ENCODE measurements at places on chromosomes 7 and 10.

GRCh38 chr7:149713731-149714068 lies 59.7 kb downstream of the ZNF467 start:
- no peak for DNase-seq

- DNase-seq: no peak
These were observed 51.3 kb upstream of the FRMD4A start for GRCh38 chr10:14382022-14382421.

DNA sequence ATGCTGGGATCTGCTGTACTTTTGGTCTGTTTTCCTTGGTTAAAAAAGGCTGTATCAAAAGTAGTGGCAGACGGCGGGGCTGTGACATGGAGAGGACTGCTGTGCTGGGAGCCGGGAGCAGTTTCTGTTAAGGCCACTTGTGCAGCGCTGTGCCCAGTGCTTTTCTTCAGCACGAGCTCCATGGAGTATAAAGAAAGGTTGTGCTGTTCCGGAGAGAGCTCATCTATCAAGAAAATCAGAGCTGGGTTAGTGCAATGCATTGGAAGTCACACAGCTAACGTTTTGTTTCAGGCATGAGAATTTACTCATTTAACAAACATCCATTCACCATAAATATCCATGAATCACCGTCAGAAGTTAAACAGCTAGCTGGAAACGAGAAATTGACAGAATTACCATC lies 62.0 kb downstream of the KIAA1549 start:
- DNase-seq: no peak

- no peak for DNase-seq
These were observed 70.8 kb downstream of the PARP12 start for GRCh38 chr7:139991911-139992310.

- no peak for DNase-seq
These were observed 802.5 kb downstream of the GRM8 start for GRCh38 chr7:126450269-126450671.

- DNase-seq: no peak
These were observed 190.9 kb downstream of the RPS24 start for GRCh38 chr10:78224602-78225001.

GRCh38 chr7:1316086-1316485 lies 83.4 kb downstream of the UNCX start:
- no peak for DNase-seq

GRCh38 chr7:120218712-120219111 lies 54.3 kb upstream of the KCND2 start:
- DNase-seq: no peak

- no peak for DNase-seq
These were observed 8.0 kb downstream of the XRCC2 start for GRCh38 chr7:152667958-152668357.

- no peak for DNase-seq
These were observed 18.5 kb downstream of the DLD start for GRCh38 chr7:107909445-107909844.

- DNase-seq: no peak
These were observed 64.7 kb downstream of the BICC1 start for GRCh38 chr10:58577437-58577777.

- no peak for DNase-seq
These were observed 200.1 kb downstream of the PTPRN2 start for GRCh38 chr7:158387546-158387891.

GRCh38 chr7:44914992-44915607 lies 29.8 kb upstream of the PURB start:
- DNase-seq: no peak

- no peak for DNase-seq
These were observed 35.2 kb downstream of the GPAM start for GRCh38 chr10:112148331-112148730.

DNA sequence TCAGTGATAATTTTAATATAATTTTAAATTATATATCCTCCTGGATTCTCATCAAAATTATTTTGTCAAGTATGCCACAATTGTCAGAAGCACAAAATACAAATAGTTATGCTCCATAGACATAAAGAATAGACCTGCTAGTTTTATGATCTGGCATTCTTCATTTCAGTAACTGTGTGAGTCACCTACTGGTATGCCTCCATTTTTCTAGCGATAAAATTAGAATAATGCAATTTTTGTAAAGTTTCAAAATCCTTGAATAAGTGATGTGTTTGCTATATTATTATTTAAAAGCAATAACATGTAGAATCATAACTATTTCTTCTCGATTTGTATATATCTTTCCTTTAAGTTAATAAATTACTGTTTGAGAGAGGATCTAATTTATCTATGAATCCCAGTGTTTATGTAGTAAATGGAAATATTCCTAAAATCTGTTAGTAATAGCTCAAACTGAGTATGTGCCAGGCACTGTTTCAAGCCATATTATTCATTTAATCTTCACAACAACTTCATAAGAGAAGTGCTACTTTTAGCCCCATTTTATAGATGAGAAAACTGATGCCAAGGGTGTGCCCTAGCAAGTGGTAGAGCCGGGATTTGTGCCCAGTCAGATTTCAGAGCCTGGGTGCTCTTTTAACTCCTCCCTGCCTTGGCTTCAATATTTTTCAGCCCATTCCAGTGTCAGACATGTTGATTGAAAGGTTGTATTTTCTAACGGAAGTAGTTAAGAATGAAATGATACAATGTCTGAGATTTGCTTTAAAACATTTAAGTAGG lies 38.4 kb downstream of the NET1 start:
- no peak for DNase-seq

GRCh38 chr10:99667108-99667751 lies 7.9 kb downstream of the ENTPD7 start:
- no peak for DNase-seq

DNA sequence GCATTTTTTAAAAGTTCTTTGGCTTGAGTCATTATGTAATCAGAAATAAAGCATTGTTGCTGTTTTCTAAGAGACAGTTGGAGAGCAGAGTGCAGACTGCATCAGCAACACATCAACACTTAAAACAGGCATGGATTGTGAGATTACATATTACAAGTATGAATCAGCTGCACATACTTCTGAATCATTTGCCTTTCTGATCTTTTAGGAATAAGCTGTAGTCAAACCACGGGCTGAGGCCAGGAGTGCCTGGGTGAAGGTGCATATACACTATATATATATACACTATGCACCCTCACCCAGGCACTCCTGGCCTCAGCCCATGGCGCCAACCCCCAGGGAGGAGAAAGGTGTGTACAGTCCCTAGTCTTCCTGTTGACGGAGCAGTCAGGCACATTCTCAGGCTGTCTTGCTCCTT lies 52.4 kb upstream of the DLX6 start:
- no peak for DNase-seq

GRCh38 chr10:115998301-115998700 lies 274.7 kb downstream of the GFRA1 start:
- no peak for DNase-seq

- DNase-seq: no peak
These were observed 47.1 kb downstream of the KLF6 start for GRCh38 chr10:3737864-3738263.

DNA sequence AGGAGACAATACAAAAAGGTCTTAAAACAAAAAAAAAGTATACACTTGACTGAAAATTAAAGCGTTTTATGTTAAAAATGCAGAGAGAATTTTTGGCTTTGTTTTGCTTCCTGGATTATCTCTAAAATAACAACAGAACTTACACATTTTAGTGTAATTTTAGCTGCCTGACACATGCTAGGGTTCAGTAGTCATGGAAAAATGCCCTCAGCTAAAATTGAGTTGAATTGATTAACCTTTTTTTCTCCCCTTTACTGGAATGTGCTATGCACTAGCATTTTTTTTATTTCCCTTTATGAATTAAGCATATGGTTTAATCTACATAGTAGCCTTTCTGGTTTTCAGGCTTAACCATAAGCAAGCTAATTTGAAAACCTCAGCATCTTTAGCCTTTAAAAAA lies 89.9 kb downstream of the ZNF277 start:
- DNase-seq: no peak

- no peak for DNase-seq
These were observed 82.4 kb downstream of the KLF6 start for GRCh38 chr10:3702569-3702968.

GRCh38 chr7:92621026-92621540 lies 30.9 kb upstream of the FAM133B start:
- no peak for DNase-seq

GRCh38 chr7:111108496-111108895 lies 17.6 kb downstream of the LRRN3 start:
- no peak for DNase-seq

- DNase-seq: no peak
These were observed 48.1 kb upstream of the GATA3 start for GRCh38 chr10:8006274-8006999.

- DNase-seq: no peak
These were observed 27.3 kb upstream of the SKAP2 start for GRCh38 chr7:26891400-26892350.

GRCh38 chr7:157664034-157664433 lies 327.2 kb downstream of the DNAJB6 start:
- no peak for DNase-seq

DNA sequence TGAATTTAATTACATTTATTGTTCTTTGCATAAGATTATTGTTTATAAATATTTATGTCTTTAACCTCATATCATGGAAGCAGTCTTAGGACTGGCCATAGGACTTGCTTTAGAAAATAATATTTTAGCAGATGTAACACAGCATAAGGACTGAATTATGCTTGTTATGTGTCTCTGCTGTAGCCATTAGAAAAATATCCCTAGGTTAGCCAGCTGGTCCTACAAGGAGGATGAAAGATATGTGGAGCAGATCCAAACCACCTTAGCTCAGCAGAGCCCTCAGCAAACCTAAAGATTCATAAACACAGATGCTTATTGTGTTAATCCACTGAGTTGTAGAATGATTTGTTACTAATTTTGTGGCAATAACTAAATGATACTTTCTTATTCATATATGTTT lies 166.0 kb upstream of the COL1A2 start:
- no peak for DNase-seq

GRCh38 chr10:127154831-127155620 lies 41.4 kb downstream of the INSYN2A start:
- DNase-seq: no peak

DNA sequence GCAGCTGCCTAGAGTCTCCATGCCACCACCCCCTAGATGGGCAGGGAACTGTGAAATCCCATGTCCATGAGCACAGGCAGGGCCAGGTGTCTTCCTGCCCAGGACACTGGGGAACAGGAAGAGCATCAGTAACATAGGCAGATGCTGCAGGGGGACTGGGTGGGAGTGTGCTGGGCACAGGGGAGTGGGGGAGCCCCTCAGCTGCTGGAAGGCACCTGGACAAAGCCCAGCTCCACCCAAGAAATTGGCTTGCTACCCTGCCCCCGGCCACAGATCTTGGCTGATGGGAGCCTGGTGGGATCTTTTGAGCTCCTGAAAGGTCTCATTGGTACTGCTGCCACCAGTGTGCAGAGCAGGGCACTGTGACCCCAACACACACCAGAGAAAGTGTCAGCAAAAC lies 66.7 kb downstream of the TCERG1L start:
- no peak for DNase-seq

- DNase-seq: no peak
These were observed 70.0 kb upstream of the SFMBT2 start for GRCh38 chr10:7480742-7481367.

DNA sequence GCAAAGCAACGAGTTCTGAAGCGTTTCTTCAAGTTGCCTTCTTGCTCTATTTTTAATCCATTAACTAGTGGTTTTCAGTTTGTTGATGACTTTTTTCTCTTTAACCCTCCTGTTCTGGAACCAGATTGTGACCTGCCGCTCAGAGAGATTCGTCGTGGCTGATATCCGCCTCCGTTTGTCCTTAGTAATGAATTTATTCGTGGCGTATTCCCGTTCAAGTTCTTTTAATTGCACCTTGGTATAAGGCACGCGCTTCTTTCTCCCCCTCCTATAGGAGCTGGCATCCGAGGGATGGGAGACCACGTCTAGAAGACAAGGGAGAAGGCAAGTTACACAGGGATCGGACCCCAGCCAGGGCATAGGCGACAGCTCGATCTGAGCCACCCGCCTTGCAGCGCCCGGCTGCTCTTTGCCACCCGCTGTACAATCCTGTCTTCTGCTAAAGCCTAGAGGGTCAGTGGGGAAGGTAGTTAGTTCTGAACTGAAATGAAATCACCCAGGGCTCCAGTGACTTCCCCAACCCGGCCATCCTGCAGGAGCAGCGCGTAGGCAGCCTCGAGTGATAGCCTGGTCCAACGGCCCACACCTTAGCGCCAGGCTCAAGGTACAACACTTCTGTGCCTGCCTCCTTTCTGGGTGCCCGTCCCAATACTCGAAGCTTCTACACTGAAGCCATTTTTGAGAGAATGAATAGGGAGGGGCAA lies 1.6 kb downstream of the HOXA13 start:
- DNase-seq: no peak

GRCh38 chr7:83819911-83820310 lies 171.0 kb upstream of the SEMA3E start:
- DNase-seq: no peak

- DNase-seq: peak; percentile 27
These were observed 110.6 kb upstream of the EFCAB10 start for GRCh38 chr7:105691680-105692564.

DNA sequence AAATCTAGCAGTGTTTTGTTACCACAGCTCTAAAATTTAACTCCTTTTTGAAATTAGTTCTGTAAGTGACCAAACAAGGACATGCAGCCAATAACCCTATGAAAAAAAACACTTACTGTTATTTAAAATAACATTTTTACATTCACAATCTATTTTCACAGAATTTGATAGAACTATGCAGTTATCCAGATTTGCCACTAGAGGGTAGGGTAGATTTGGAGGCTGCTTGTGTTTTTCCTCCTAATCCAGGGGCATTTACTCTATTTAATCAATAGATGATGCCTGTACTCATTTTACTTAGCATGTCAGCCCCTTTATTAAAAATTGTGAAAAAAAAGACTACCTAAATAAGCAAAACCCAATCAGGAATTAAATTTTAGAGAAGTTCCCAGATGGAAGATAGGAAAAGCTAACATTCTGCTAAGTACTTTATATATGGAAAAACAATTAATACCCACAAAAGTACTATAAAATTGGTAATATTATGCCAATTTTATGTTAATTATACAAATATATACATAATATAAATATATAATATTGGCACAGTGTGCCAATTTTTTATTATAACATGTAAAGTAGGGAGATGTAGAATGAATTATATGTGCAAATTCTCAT lies 18.1 kb upstream of the LIPK start:
- DNase-seq: no peak

GRCh38 chr7:99562832-99563231 lies 4.4 kb downstream of the ZNF655 start:
- DNase-seq: no peak

GRCh38 chr7:77867537-77867865 lies 68.9 kb downstream of the PHTF2 start:
- DNase-seq: no peak

DNA sequence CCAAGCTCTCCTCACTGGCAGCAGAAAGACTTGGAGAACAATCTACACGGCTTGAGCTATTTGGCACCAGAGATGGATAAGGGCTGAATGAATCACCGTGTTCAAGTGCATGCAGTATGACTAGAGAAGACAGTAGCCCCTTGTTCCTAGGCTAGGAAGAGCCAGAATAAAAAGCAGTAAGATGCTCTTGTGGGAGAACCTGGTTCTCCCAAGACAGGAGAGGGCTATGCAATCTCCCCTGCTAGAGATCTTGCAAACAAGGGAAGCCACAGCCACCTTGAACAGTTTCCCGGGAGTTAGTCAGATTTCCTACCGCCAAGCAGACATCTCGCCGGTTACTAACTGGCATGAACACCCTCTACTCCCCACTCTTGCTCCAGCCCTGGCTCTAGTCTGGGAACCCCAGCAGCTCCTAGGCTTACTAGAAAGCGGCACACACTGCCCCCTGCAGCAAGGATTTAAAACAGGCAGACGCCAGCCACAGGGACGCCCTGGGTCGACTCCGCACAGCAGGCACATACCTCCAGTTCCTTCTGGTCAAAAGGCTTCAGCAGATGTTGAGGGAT lies 107.3 kb downstream of the SMURF1 start:
- DNase-seq: no peak

All from esophagus squamous epithelium (tissue), 5 donors.